ENCODE measurements at places on chromosomes 1 and 21. TPM values are rescaled to one million over a fixed set of nuclear protein-coding genes. Genes with fewer than 3 reads are reported as not detected.

- DNase-seq, result no peak
These were observed 52.1 kb upstream of the SLC44A3 start for GRCh38 chr1:94768036-94768435.

- DNase-seq, result no peak
These were observed 39.8 kb downstream of the FAM78B start for GRCh38 chr1:166127003-166127402.

The KRTAP10-3 gene
- total RNA-seq, result not detected

DNA sequence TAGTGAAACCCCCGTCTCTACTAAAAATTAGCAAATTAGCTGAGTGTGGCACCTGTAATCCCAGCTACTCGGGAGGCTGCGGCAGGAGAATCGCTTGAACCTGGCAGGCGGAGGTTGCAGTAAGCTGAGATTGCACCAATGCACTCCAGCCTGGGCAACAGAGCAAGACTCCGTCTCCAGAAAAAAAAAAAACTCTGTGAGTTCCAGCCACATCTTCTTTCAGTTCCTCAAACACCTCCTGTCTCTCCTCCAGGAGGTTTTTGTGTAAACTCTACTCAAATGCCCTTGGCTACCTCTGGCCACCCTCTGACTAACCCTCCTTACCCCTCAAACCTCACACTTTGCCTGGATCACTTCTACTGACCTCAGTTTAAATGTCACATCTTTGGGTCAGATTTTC is 38.1 kb downstream of the RCSD1 start:
- no peak for DNase-seq

- DNase-seq, result no peak
These were observed 15.4 kb downstream of the KCNJ15 start for GRCh38 chr21:38272215-38272614.

GRCh38 chr1:233671286-233671685 is 57.4 kb downstream of the KCNK1 start:
- DNase-seq, result no peak

- DNase-seq, result no peak
These were observed 192.8 kb upstream of the C8B start for GRCh38 chr1:57158604-57158998.

DNA sequence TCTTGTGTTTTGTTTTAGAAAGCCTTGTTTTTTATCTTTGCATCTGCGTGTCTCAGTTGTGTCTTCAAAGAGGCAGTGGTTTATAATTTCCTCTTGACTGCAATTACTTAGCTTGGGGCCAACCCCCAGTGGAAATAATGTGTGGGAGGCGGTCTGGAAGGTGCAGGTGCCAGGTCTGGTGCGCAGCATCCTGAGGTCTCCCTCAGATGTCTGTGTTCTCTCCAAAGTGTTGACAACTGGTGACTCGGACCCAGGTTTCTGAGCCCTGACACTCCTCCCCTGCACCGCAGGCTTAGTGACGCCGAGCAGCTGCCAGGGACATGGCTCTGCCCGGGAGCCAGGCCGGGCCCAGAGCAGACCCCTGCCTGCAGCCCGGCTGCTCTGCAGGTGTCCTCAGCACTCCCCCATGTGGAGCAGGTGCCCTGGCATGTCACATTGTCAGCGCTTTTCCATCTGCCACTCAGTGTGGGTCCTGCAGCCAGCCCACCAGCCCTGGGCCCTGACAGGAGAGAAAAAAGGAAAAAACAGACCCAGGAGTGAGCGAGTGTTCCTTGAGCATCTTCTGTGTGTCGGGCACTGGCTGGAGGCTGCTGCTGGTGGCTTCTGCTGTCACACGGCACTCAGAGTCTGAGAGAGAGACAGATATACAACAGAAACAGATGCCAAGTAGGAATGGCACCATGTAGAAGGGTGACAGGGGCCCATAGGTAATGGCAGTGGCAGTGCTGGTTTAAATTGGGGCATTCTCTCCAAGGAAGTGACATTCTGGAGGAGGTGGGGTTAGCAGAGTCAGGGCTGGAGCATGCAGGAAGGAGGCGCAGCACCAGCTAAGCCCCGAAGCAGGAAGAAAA is 24.8 kb upstream of the SELENON start:
- no peak for DNase-seq

GRCh38 chr1:86445919-86446318 is 21.9 kb downstream of the CLCA2 start:
- no peak for DNase-seq

DNA sequence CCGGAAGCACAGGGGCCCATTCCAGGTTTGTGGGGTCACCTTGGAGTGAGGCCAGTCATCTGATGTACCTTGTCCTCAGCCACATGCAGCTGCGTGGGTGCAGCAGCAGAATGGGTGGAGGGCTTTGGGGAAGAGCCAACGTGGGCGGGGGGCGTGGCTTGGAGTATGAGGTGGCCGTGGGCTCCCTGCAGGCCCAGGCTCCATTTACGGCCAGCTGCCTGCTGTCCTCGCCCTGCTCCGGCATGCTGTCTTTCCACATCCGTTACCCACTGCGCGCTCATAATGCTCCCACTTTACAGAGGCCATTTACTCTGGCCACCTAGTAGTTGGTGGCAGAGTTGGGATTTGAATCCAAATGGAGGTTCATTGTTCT is 27.8 kb upstream of the TINAGL1 start:
- DNase-seq, result no peak

- DNase-seq, result no peak
These were observed 13.1 kb downstream of the MAP1LC3C start for GRCh38 chr1:241985787-241986186.

DNA sequence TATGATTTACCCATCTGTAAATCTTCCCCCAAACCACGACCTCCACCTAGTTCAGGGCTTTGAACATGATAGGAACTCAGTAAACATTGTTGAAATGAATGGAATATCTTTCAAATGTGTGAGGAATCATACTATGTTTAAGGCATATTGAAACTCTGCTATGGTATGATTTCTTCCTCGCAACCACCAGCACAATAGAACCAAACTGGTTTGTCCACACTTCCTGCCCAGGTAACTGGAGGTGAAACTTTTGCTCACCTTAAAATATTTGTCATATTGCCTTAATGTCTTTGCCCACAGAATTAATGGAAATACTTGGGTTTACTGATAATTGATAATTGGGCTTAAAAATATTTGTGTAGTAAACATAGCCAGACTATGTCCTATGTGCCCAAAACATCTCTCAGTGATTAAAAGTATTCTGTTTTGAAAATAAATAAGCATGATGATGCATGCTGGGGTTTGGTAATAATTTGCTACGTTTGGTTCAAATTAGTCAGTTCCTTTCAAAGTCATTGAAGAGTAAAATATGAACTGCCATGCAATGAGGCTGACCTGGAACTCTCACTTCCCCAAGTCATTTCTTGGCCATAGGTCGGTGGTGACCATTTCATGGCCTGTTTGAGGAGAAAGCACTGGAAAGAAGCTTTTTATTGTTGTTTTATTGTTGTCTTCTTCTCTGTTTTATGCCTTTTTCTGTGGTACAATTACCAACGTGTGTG is 73.3 kb downstream of the TNFSF18 start:
- DNase-seq, result no peak

GRCh38 chr1:201212461-201213055 is 21.9 kb downstream of the IGFN1 start:
- no peak for DNase-seq

GRCh38 chr1:111512132-111512889 is 8.9 kb upstream of the ADORA3 start:
- no peak for DNase-seq

- DNase-seq, result no peak
These were observed 178.7 kb downstream of the MRPL39 start for GRCh38 chr21:25428537-25428936.

DNA sequence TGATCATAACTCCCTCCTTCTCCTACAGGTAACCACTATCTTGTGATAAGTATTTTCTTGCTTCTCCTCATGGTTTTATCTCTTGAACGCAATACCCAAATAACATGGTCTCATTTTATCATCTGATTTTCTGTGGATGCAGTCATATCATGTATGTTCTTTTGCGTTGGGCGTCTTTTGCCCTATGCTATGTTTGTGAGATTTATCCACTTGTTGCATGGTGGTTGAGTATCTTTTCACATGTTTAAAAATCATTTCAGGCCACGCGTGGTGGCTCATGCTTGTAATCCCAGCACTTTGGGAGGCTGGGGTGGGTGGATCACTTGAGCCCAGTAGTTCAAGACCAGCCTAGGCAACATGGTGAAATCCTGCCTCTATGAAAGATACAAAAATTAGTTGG is 15.6 kb downstream of the PADI3 start:
- DNase-seq, result no peak

The FCRL5 gene
- total RNA-seq, result 1.5 TPM

- no peak for DNase-seq
These were observed 7.1 kb upstream of the UBXN10 start for GRCh38 chr1:20178634-20179370.

The APH1A gene
- 143 TPM for total RNA-seq

DNA sequence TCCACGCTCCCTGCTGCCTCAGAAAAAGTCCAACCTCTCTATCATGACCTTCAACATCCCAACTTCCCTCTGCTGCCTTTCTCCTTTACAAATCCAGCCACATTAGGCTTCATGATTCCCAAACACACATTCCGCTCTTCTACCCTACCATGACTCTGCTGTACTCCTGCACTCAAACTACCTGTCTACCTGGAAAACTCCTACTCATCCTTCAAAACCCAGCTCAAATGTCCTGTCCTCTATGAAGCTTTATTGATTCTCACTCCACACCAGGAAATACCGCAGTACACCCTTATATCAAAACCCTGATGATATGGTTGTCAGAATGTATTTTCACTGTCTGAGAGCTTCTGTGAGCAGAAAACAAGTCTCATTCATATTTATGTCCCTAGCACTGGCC is 8.9 kb downstream of the ARHGEF19 start:
- no peak for DNase-seq

GRCh38 chr1:67687649-67688048 is 2.6 kb downstream of the GADD45A start:
- DNase-seq, result no peak

DNA sequence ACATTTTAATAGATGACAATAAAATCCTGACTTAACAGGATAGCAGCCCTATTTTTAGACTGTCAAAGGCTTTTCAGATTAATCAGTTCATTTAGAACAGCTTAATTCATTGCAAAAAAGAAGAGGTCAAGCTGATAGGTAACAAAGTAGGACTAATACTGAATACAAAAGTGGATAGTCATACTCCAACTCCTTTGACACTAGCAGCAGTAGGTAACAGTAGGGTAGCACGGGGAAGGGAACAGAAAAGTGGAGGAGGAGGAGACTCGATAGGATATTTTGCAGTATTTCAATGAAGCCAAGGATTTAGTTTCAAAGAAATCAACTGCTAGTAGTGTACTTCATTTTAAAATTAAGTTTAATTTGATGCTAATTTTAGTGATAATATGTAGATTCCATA is 51.1 kb downstream of the USP1 start:
- DNase-seq, result no peak

GRCh38 chr1:53141487-53142055 is 867 bp downstream of the SLC1A7 start:
- no peak for DNase-seq

GRCh38 chr1:50665413-50665812 is 242.2 kb upstream of the DMRTA2 start:
- DNase-seq, result no peak

- DNase-seq, result no peak
These were observed 45.3 kb upstream of the MTF2 start for GRCh38 chr1:93033785-93034184.

- no peak for DNase-seq
These were observed 156.2 kb upstream of the SPAG17 start for GRCh38 chr1:118340928-118341910.

- no peak for DNase-seq
These were observed 206.6 kb downstream of the HIVEP3 start for GRCh38 chr1:41712081-41712480.

DNA sequence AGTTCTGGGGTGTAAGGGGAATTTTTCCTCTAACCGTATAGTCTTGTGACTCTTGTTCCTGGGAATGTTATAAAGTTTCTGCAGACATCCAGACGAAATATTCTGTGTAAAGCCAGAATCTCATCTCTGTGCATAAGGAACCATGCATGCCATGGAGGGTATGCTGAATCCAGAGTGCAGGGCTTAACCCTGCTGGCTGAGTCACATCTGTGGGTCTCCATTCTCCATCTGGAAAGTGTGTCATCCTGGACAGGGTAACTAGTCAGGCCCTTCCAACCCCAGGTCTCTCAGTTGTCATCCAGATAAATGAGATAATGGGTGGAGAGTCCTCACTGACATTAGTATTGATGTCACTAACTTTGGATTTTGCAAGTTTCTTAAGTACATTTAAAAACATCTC is 48.8 kb downstream of the ATP5PO start:
- no peak for DNase-seq

- DNase-seq, result peak; percentile 9
These were observed 15.1 kb upstream of the KLF17 start for GRCh38 chr1:44103270-44104131.

DNA sequence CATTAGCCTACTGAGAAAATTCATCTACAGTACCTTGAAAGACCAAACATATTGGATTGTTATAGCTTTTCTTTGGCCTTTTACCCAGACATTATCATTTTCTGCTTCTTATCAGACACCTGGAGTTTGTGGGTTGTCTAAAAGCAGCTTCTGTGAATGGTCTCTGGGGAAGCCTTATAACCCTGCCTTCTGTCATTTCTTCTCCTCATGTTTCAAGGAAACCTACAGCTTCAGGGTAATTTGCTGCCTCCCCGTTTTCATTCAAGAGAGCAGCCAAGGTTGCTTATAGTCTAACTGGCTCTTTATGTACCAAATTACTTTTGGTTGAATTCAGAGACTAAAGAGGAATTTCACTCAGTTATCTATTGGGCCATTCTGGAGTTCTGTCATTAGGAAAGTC is 288.3 kb upstream of the SGIP1 start:
- no peak for DNase-seq

The OPTC gene
- not detected for total RNA-seq

GRCh38 chr1:154501423-154502065 is 475 bp upstream of the TDRD10 start:
- peak; percentile 87 for DNase-seq

DNA sequence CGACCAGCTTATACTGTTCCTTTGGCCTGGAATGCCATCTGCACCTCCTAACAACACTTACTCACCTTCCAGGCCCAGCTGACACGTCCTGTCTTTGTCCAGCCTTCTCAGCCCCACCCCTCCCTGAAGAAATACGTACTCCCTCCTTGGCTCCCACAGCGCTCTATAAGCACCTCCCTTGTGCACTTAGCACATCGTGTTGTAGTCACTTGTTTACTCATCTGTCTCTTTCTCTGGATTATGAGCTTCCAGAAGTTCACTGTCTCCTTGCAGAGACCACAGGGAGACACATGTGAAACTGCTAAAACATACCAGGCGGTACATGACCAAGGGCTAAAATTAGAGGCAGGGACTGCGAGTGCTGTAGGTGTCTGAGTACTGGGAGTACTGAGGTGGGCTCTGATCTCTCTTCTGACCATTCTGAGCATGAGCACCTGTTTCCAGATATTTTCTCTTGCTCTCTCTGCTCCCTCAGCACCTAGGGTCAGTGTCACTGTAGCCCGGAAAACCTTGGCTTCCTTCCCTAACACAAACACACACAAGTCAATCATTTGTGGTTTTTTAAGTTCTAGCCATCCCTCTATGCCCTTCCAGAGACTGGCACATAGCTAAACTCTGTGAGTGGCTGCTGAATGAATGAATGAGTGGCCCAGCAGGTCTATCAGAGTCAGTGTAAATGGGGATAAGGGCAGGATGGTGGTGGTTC is 5.1 kb downstream of the DCST1 start:
- no peak for DNase-seq

Measured in left lung (tissue), 14 donors.